ENCODE measurements at places on chromosomes 4 and X.
A peak's percentile ranks its signal among the peaks of the same experiment; 100 is the strongest.

- no peak for DNase-seq
Observed at GRCh38 chr4:144820011-144820727, 174.2 kb downstream of the HHIP start.

GRCh38 chr4:18635531-18635930, 614.0 kb upstream of the LCORL start:
- DNase-seq = no peak

DNA sequence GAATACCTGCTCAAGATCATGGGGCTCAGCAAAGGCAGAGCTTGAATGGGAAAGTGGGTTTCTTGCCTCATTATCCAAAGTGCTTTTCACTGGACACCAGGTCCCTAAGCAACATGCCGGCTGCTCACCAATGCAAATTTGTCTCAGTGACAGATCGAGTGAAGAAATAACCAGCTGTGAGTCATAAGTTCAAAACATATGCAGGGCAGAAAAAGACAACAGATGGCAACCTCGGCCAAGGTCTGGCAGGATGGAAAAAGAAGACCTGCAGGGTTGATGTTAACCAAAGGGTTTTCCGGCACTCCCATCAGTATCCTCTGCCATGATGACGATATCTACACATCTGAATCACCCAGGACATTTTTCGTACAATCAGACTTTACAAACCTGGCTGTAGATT, 124.1 kb downstream of the AFAP1 start:
- DNase-seq = no peak

DNA sequence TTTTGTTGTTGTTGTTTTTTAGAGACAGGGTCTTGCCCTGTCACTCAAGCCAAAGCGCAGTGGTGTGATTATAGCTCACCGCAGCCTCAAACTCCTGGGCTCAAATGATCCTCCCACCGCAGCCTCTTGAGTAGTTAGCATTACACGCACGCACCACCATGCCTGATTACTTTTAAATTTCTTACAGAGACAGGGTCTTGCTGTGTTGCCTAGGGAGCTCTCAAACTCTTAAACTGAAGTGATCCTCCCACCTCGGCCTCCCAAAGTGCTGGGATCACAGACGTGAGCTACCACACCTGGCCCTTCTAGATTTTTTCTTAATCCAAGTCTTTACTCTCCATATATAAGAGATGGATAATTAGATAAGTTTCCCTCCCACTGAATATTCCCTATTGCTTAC, 29.2 kb downstream of the FNIP2 start:
- no peak for DNase-seq

- no peak for DNase-seq
Observed at GRCh38 chr4:119854364-119854763, 212.3 kb downstream of the MAD2L1 start.

DNA sequence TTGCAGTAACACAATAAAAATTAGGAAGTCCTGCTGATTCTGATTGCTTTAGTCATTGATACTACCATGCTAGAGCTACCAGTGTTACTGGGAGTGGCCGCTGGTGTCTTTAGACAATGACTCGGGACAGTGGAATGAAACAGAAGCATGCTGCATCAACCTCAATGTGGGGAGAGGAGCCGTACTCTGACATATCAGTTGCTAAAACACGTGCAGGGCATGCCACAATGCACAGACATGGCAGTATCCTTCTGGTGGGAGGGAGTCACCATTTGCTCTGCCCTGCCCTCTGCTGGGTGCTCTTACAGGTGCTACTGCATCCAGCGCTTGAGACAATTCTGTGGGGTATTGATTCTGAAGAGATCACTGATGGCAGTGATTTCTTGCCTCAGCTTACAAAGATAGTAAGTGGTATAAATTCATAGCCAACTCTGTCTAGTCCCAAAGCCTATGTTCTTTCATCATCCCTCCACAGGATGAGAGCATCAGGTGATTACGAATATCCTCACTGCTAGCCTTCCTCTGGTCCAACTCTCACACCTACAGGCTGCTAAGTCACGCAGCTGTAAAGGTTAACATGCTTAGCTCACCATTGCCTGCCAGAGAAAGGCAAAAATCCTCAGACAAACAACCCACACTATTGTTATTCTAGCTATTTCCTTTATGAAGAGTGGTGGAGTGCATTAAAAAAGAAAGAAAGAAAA, 43.7 kb downstream of the NSG1 start:
- DNase-seq = peak; percentile 4

GRCh38 chrX:20217906-20218305, 48.8 kb downstream of the RPS6KA3 start:
- no peak for DNase-seq

- no peak for DNase-seq
Observed at GRCh38 chr4:88009871-88010270, 2.4 kb downstream of the PKD2 start.

GRCh38 chrX:113868711-113869110, 715.2 kb upstream of the HTR2C start:
- DNase-seq = no peak

GRCh38 chr4:56147371-56147770, 198.6 kb downstream of the CEP135 start:
- no peak for DNase-seq

DNA sequence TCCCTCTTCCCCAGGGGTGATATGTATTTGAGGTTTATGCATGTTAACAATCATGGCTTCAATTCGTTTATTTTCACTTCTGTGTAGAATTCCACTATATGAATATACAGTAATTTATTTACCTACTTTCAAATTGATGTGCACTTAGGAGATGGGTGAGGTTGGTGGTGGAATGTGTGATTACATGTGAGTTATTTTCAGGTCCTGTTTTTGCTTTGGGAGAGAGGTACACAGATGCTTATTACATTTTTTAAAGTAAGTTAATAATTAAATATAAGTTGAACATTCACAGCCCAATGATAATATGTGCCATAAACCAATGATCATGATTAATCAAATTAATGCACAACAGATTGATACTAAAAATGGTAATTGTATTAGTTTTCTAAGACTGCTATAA, 79.5 kb downstream of the SPRY1 start:
- DNase-seq = no peak

DNA sequence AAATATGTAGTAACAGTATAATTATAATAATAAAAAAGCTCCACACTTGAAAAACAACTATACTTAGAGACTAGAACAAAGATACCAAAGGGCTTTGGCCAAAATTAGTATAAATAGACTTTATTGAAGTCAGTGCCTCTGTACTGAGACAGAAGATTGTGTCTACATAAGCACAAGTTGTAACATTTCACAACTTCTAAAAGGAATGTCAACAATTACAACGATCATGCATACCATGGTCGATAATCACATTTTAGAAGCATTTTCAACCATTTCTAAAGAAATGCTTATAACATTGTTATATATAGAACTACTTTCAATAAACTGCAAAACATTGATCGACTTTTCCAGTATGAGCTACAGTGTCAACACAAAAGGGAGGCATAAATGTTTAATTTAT, 57.0 kb downstream of the DHX15 start:
- DNase-seq = no peak

GRCh38 chr4:61485056-61485455, 284.9 kb downstream of the ADGRL3 start:
- no peak for DNase-seq

DNA sequence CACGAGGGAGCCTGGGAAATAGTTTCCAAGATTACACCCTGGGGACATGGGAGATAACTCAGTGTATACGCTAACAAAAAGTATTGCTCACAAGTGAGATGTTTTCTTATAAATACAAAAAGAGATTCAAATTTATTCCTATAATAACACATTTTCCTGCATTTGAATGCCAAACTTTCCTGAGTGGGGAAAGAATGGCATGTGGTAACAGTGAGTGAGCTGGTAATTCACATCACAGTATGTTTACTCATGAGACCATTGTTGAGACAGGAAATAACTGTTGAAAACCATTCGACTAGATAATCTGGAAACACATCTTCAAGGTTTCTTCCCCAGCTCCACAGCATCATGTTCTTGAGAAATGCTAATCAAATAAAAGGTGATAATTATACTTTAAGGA, 109.1 kb downstream of the TASL start:
- no peak for DNase-seq

GRCh38 chr4:128301979-128302378, 14.4 kb upstream of the PGRMC2 start:
- DNase-seq = no peak

GRCh38 chr4:13543032-13543838, 1.1 kb downstream of the NKX3-2 start:
- no peak for DNase-seq

- no peak for DNase-seq
Observed at GRCh38 chrX:119072744-119073143, at the start of gene CT47C1. CT47C1 (plus strand) TSS chrX:119072993; CDS start chrX:119073226, 233 bp downstream.

GRCh38 chr4:85482010-85482738, 7.2 kb downstream of the ARHGAP24 start:
- no peak for DNase-seq

DNA sequence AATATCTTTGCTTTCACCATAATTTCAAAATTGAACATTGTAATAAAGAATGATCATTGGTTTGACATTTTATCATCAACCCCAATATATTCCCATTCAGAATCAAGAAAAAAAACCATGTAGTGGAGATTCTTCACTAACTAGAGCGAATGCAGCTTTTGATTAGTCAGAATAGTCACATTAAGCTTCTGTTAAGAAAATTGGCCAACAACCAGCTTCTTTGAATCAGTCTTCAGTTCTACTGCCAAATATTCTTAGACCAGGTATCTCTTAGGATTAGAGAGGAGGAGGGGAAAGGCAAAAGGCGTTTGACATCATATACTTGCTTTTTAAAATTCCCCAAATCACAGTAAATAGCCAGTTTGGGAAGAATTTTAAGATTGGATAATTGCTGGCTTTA, 22.2 kb upstream of the TBC1D8B start:
- no peak for DNase-seq

DNA sequence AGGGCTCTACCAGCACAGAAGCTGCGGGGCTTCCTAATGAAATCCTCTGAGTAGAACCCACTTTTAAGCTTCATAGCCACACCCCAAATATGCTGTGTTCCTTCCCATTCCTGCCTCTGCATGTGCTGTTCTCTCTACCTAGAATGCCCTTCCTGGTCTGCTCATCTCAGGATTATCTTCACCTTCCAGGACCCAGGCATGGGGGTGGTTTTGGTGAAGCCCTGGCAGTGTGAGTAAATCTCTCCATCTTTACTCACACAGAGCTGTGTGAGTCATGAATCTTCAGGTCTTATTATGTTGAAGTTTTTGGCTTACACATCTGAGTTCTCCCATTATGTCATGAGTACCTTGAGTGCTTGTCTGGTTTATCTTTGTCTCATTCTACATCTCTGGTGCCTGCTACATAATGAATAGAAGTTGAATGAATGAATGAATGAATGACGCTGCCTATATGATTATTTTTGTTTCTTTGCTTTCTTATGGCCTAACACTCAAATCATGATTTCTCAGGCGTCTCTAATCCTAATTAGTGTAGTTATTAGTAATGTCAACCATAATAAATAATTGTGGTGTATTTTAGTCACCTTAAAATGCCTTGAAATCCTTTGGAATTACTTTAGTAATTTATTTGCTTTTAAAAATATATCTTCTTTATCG, 41.9 kb downstream of the HADH start:
- no peak for DNase-seq

DNA sequence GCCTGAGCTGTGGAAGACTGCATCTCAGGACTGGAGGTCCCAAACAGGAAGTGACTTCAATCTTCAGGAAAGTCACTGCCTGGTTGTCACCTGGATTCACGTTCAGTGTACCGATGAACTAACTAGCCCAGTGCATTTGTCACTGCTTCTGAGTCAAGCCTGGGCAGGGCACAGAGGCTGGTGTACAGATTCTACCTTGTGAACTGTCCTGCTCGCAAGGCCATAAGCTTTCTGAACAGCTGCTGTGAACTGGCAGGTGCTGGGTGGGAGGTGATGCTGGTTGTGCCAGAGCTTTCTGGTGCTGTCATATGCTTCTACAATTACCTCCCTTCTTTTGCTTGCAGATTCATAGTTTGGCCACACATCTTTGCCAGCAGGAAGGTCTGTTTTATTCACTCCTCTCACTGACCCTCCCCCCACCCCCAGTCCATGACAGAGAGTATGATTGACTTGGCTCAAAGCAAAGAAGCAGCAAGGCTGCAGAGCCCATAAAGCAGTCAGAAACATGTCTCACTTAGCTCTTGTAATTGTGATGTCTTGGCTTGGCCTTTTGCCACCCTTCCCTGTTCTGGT, 40.5 kb downstream of the ZCCHC12 start:
- no peak for DNase-seq

- DNase-seq = no peak
Observed at GRCh38 chr4:38523524-38524448, 140.2 kb upstream of the KLF3 start.

DNA sequence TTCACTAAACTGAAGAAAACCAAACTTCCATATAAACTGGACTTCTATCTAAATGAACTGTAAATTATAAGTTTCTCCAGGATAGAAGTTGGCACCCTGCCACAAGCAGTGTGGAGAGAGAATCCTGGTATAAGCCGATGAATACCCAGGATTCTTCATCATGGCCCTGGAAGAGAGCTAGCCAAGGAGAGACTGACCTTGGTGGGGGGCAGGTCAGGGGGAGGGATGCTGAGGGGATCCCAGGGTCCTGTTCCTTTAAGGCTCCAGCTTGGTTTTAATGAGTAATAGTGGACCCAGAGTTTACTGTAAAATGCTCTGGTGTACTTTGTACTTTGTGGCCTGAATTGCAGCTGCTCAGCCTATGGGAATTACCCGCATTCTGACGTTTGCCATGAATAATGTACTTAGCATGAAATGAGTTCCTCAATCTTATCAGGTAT, 16.9 kb downstream of the RASSF6 start:
- no peak for DNase-seq

DNA sequence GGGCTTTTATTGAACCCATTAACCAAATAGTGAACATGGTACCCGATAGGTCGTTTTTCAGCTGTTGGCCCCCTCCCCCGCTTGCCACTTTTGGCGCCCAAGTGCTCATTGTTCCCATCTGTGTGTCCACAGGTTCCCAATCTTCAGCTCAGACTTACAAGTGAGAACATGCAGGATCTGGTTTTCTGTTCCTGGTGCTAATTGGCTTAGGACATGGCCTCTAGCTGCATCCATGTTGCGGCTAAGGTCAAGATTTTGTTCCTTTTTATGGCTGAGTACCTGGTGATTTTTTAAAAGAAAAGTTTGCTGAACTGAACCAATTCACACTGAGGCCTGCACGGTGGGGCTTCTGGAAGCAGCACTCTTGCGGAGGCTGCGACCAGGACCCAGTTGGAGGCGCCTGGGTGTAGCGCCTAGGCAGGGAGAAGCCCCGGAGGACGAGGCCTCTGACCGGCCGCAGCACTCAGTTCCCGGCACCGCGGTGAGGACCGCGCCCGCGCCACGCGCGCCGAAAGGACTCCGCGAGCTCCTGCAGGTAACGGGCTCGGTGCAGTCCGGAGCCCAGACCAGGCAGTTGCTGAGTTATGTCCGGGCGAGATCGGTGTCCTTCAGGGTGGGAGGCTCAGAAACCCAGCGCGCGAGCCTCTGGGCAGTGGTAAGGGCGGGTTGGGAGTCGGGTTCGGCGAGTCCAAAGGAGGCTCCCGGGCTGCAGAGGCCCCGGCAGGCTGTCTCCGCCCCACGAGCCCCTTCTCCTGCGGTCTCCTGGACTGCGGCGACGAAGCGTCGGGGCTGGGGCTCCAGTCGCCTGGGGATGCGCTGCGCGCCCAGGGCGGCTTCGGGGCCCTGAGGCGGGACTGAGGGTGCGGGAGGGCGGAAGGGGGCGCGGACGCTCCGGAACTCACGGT, 15.8 kb upstream of the SLC25A4 start:
- no peak for DNase-seq

- no peak for DNase-seq
Observed at GRCh38 chr4:76550966-76551780, 116.1 kb downstream of the SHROOM3 start.

- peak; percentile 17 for DNase-seq
Observed at GRCh38 chrX:74133156-74133796, 170.7 kb upstream of the ZCCHC13 start.

GRCh38 chr4:47154816-47155370, 123.5 kb downstream of the GABRB1 start:
- no peak for DNase-seq

Measured in NCI-H2081 treated with DMSO at 0.1 percent for 48 hours (cell line).